ENCODE measurements at places on chromosomes 3 and 15.

GRCh38 chr3:50256978-50257890, 11.7 kb upstream of the SEMA3B start:
- peak; percentile 60 for DNase-seq

GRCh38 chr3:119292666-119293065, 1.5 kb upstream of the ARHGAP31 start:
- no peak for DNase-seq

GRCh38 chr15:93451822-93452221, 362.8 kb upstream of the RGMA start:
- DNase-seq, result no peak

DNA sequence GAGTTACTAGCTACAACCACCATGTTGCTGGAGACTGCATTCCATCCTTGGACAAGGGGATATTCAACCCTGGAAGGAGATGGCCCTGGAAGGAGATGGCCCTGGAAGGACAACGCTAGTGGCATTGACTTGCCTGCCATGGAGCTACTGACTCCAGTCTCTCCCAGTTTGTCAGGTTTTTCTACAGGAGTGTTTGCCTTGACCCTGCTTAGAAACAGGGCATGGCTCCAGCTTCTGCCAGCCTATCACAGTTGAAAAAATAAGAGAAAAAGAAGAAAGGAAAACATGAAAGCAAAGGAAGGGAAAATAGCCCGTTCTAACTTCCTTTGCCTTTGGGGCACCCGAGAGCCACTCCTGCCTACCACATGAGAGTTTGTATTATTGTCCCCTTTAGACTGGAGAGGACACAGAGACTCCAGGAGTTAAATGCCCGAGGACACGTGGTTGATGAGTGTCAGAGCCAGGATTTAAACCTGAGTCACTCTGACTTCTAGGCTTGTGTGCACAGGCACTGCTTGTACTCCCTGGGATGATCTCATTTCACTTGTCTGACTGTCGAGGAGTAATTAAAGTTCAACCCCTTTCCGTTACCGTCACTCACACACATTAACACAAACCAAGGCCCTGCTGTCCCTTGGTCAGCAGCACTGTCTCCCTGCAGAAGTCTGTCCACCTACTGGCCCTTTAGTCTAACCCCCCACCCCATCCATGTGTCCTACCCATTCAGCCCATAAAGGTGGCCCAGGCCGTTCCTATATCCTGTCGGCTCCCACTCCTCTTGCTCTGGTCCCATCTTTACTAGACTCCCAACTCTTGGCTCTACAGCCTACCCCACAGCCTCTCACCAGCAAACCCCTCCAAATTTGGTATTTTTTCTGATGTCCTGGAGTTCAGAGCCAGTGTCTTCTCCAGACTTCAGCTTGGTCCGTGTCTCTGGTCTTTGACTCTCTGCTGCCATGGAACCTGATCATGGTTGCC, 46.1 kb downstream of the C2CD4A start:
- DNase-seq, result no peak

DNA sequence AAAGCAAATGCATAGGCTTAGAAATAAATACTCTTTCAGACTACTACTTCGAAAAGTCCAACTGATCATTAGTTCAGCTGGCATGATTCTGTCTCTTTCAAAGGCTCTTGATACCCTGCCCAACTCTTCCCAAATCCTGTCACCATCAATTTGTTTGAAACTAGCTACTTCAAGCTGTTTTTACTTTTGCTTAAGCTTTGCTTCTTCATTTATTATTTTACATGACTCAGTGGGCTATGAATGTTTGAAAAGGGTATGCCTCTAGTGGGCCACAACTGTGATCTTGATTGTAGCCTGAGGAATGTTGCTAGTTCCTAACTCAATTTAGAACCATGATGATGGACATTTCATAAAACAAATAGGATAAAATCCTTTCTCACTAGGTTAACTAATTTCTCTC, 340.8 kb downstream of the NAALADL2 start:
- DNase-seq, result no peak

DNA sequence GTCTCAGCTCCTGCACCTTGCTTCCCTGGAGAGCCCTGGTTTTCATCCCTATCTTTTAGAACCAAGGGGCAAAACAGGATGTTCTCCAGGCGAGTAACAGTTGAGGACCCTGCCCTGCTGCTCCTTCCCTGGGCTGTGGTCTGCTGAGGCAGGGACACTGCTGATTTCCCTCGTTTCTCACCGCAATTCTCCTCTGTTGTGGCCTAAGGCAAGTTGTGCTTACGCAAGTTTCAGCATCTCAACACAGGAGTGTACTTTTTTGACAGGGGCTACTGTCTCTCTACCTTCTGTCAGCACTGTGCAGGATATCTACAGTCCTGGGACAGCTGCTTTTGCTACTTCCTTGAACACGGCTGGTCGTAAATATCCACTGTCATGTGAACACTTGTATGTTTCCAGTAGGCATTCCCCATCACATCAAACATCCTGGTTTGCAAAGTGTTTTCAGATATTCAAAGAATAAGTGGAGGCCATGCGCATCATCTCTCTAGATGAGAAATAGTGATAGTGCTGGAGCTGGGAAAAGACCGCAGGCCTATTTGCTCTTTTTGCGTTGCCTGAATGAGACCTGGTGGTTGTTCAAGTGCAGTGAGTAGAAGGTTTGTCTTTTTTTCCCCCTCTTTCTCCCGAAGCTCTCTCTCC, 110.1 kb upstream of the PLXNA1 start:
- no peak for DNase-seq

DNA sequence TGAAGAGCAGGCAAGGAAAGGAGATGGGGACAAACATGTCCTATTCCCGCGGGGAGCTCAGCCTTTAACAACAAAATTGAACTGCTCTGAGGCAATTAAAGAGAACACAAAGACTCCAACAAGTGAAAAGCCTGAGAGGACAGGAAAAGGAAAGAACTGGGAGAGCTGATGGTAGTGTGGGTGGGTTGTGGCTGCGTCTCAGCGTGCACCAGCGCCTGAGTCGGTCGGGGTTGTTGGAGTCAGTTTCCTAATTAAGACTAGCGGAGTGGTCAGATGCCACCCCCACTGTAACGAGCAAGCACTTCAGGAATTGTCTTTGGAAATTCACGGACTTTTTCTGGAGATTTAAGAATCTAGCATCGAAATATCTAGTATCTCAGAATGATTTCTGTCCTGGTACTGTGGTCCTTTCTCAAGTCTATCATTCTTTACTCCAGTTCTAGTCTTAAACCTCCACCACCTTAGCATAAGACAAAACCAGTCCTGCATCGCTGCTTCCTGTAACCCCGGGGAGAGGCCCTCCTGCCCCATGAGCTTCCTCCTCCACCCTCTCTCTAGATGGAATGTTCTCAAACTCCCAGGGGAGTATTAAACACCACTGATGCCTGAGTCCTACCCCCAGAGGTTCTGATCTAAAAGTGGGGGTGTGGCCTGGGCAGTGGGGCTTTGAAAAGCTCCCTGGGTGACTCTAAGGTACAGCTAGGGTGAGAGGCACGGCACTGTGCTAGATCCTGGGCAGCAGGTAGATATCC, 104.0 kb downstream of the CYP19A1 start:
- DNase-seq, result no peak

DNA sequence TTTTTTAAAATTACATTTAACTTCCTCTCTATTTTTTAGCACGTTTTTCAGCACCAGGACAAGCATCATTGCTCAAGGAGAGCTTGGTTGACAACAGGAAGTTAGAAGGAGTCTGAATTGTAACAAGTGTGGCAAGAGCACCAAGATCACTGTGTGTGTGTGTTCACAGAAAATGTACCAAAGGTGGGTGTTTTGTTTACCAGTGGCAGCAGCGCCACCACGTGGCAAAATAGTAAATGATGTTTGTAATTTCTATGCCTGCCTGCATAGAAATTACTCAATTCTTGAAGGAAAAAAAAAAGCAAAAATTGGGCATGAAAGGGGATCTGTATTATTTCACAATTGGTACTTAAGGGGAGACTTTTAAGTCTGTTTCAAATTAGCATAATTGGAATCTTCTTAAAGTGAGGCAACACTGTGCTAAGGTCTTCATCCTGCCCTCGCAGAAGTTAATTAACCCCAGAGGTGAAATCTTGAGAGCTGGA, 7.4 kb upstream of the U2SURP start:
- peak; percentile 66 for DNase-seq

GRCh38 chr3:44890258-44890657, 15.8 kb downstream of the TGM4 start:
- DNase-seq, result no peak

DNA sequence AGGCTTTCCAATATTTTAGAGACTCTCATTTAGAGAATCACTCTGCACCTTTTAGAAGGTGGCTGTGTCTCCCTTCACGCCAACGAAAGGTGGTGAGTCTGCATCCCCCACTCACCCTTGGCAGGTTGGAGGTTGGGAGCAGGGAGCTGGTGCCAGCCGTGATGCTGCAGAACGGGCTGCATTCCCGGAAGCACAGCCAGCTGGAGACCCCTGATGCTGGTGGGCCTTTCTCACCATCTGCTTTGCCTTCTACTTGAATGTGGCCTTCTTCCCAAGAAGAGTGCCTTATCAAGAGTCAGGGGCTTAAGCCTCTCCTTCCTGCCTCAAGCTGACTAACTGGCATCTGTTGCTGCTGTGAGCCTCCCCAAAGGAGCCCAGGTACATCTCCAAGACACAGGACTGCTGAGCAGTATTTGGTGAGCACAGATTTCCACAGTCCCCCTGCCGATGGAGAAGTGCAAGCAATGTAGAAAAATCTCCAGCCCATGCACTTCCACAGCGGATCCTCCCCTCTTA, 17.7 kb upstream of the HEG1 start:
- no peak for DNase-seq

DNA sequence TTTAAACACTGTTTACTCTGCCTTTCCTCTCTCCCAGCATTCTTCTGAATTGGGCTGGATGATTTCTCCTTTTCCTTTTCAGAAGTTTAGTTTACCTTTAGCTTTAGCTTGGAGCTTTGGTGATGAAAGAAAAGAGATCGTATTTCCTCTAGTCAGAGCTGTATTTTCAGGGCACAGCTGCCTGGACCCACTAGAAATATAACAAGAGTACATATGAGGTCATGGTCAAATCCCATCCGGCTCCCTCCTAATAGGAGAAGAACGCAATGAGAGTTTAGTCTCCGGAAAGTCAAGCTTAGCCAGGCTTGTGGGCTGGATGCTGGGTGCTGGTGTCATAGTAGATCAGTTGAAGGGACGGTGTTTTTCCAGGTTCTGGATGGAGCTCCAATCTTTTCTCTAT, 177.1 kb upstream of the PFN2 start:
- DNase-seq, result no peak

DNA sequence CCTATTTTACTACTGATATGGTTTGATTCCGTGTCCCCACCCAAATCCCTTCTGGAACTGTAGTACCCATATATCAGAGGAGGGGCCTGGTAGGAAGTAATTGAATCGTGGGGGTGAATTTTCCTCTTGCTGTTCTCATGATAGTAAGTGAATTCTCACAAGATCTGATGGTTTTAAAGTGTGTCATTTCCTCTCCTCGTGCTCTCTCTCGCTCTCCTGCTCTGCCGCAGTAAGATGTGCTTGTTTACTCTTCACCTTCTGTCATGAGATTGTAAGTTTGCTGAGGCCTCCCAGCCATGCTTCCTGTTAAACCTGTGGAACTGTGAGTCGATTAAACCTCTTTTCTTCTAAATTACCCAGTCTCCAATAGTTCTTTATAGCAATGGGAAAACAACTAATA, 81.2 kb upstream of the ZBTB20 start:
- no peak for DNase-seq

- DNase-seq, result peak; percentile 93
Observed at GRCh38 chr15:60397772-60398445, at the start of gene ANXA2. Gene ANXA2, minus strand, starts transcription at chr15:60397986. Its CDS starts 11,911 bp downstream, at chr15:60386075.

- no peak for DNase-seq
Observed at GRCh38 chr3:187072511-187072910, 66.8 kb downstream of the RPL39L start.

DNA sequence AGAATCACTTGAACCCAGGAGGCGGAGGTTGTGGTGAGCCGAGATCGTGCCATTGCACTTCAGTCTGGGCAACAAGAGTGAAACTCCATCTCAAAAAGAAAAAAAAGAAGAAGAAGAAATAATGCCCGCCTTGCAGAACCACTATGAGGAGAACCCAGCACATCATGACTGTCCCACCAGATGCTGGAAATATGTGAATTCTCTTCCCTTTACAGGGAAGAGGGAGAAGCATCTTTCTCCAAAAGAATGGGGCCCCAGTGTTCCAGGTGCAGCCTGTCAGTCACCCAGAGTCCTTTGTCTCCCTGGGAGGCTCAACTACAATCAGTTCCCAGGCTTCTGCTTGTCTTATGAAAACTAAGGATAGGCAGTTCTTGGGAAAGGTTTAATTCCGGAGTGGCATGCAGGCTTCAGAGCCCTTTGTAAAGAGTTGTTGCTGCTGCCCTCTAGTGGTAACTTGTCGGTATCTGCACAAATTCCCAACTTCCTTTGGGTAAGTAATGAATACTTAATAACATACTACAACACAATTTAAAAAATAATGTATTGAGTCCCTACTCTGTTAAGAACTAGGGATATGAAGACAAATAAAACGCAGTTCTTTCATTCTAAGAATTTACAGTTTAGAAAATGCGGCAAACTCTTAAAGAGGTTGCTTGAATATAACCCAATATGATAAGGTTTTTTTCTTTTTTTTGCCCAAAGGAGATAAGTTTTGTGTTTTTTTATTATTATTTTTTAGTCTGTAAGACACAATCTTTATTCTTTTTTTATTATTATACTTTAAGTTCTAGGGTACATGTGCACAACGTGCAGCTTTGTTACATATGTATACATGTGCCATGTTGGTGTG, 18.6 kb upstream of the TICRR start:
- peak; percentile 70 for DNase-seq

DNA sequence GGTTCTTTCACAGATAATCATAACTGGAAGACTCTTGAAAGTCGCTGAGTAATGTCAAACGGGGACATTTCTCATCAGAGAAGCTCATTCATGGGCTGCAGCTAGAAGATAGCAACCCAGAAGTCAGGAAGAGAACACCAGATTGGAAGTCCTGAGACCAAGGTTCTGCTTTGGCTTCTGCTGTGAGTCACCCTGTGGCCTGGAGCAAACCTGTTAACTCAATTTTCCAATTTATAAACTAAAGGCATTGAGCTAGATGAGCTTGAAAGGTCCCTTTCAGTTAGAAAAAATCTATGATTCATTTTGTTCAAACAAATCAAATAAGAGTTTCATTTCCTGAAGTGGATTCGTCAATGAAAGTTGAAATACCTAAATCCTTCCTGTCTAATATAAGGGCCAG, 402.2 kb downstream of the EPHB1 start:
- DNase-seq, result no peak

- no peak for DNase-seq
Observed at GRCh38 chr3:20254268-20255117, 68.5 kb upstream of the SGO1 start.

- DNase-seq, result no peak
Observed at GRCh38 chr3:10546820-10547263, 41.5 kb upstream of the ATP2B2 start.

DNA sequence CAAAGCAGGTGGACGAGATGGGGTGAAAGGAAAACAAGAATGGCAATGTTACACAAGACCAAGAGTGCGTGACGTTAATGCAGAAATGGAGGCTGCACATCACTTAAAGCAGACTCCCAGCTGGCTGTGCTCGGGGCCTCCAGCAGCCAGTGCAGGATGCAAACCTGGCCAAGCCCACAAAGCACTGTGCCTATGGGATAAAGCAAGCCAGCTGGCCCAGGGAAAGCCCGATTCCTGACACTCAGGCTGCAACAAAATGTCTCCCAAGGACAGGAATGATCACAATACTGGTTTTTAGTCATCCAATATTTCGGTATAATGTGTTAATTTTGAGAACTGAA, 86.2 kb downstream of the SEC22A start:
- DNase-seq, result peak; percentile 19

Data from D341Med (cell line).